MCF 10A (cell line): ENCODE measurements at places on chromosomes 13 and 19. TPM values are rescaled to one million over a fixed set of nuclear protein-coding genes. Genes with fewer than 3 reads are reported as not detected.

The TMEM59L gene
- 0.33 and 0.64 TPM in 2 replicates for total RNA-seq

GRCh38 chr13:112700291-112701060 lies 10.6 kb downstream of the ATP11A start:
- no peak for DNase-seq

- DNase-seq: no peak
Observed at GRCh38 chr19:2014731-2015607, 545 bp downstream of the BTBD2 start.

GRCh38 chr13:29108068-29108786 lies 288.1 kb downstream of the MTUS2 start:
- no peak for DNase-seq

DNA sequence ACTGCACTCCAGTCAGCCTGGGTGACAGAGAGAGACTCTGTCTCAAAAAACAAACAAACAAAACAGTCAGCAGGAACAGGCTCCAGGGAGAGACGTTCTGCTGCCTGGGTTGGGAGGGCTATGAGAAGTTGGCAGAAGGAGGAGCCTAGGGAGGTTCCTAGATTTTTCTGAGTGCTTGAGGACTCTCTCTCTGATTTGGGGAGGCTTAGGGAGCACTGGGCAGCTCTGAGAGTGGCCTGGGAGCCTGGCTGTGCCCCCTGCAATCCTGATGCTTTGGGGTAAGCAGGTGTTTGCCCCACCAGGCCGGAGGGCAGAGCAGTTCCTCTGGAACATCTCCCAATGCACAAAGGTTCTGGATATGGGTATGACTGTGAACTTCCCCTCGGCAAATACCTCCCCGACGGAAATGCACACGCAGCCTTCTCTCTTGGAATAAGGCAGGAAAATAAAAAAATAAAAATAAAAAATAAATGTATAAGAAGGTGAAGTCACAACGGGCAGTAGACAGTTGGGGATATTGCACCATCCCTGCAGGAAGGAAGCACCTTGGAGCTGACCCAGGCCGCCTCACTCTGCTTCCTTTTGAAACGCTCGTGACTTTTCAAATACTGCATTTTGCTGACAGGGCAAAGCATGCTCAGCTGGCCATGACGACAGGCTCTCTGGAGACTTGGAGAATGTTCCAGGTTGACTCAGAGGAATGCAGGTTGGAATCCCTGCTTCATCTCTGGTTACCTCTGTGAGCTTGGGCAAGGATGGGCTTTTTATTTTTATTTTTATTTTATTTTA lies 26.5 kb upstream of the HOMER3 start:
- DNase-seq: peak; percentile 91

DNA sequence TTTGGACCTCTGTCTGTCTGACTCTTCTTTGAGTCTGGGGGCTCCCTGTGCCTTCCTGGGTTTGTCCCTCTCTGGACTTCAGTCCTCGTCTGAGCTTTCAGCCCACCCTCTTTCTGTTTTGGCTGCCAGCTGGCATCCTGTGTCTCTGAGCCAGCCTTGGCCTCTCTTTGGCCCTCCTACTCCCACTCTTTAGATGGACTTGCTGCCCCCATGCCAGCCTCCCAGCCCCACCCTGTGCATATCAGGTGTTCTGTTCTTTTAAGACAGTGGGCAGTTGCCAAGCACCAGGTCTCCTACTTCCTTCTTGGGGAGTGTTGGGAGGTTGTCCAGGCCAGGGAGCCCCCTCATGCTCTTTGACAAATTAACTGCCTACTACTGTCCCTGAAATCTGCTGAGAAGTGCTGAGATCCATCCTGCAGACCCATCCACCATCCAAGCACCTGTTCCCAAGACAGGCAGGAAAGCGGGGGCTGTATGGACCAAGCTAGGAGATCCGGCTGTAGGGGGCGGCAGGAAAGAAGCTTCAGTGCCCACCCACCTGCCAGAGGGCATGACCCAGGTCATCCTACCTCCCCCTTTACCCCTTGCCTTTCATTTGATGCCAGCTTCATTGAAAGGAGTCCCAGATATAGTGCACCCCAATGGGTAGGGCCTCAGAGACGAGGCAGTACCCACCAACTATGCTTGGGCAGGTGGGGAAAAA lies 9.6 kb downstream of the CIC start:
- DNase-seq: no peak

The NR2C2AP gene
- 13.4 and 20.6 TPM in 2 replicates for total RNA-seq

GRCh38 chr19:23817519-23817918 lies 58.8 kb upstream of the ZNF681 start:
- DNase-seq: peak; percentile 23

GRCh38 chr13:26989261-26989956 lies 182.2 kb downstream of the USP12 start:
- DNase-seq: no peak

DNA sequence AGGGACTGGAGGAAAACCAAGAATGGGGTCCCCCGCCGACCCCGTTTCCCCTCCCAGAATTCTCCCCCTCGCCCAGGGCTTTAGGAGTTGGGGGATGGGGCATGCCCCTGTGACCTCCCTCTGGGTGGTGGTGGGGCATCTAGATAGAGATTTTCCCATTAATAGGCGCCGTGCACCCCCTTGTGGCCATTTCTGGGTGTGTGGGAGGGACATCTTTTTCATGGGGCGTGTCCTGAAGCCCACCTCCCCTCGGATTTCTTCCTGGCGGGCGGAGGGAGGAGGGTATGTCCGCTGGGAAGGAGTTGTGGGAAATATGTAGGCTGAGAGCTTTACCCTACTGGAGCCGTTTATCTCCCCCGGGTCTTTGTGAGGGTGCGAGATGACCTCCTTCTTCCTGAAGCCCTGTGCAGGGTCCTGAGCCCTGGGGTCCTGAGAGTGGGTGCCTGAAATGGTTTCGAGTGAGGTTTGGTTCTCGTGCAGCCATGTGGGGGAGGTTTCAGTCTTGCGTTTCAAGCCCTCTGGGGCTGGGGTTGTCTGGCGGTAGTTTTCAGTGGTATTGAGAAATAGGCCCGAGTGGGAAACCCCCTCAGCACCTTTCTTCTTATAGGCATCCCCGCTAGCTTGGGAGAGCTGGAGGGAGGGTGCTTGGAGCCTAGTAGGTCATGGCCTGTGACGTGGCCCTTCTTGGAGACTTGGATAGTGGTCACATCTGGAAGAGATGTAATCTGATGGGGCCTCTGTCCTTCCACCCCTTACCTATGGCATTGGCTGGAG lies 1.0 kb downstream of the PRMT1 start:
- peak; percentile 79 for DNase-seq

DNA sequence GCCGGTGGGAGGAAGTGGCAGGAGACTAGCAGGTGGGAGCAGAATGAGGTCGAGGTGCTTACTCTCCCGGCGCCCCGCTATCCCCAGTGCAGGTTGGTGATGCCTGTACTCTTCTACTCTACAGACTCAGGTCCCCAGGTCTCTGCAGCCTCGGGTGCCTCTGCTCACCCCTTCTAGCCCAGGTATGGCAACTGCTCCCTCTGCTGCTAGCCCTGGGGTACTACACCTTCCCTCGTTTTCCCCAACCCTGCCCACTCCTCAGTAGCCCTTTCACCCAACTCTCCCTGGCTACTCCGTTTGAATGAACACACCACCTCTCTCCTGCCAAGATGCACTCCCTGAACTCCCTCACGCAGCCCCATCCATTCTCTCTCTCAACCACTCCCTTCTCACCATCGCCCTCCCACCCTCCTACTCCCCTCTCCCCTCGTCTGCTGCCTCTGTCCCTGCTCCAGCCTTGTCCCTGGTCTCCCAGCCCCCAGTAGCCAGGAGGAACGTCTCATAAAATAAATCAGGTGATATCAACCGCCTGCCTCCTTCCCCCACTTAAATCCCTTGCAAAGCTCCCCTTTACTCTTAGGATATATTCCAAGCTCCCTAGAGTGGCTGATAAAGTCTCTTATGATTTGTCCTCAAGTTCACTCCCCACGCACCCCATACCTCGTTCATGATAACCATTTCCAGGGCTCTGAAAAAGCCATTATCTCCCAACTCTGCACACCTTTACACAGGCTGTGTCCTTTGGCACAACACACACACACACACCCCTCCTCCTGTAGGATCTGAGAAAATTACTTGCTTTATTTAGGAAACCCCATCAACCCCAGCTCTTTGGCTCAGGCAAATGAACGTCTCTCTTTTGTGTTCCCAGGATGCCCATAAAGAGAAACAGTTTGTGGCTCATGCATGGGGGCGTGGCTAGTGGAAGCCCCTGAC lies 8.2 kb upstream of the MEIS3 start:
- peak; percentile 74 for DNase-seq

The VWA8 gene
- 20.1 and 21.4 TPM in 2 replicates for total RNA-seq

- DNase-seq: no peak
Observed at GRCh38 chr19:52542984-52543664, 15.7 kb downstream of the ZNF808 start.

The ZNF763 gene
- total RNA-seq: 0.23 and 0.25 TPM in 2 replicates

The ADAMTSL5 gene
- 11.1 and 13.7 TPM in 2 replicates for total RNA-seq

DNA sequence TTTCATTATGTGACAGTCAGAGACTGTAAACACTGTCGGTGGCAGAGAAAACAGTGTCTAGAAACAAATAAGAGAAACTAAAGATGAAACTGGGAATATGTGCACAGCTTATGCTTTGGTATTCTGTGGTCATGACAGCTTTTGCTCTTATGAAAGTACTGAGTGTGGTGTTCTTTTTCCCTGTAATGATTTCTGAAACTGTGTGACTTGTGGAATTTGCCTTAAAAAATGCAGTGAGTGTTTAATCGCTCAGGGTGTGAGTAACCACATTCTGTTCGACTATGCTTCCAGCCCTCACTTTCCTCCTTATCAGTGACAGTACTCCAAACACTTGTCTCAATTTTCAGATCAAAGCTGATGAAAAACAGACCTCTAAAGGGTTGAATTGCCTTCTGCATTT lies 66.9 kb upstream of the DIAPH3 start:
- DNase-seq: no peak

GRCh38 chr13:80035096-80035495 lies 305.8 kb downstream of the SPRY2 start:
- DNase-seq: no peak

DNA sequence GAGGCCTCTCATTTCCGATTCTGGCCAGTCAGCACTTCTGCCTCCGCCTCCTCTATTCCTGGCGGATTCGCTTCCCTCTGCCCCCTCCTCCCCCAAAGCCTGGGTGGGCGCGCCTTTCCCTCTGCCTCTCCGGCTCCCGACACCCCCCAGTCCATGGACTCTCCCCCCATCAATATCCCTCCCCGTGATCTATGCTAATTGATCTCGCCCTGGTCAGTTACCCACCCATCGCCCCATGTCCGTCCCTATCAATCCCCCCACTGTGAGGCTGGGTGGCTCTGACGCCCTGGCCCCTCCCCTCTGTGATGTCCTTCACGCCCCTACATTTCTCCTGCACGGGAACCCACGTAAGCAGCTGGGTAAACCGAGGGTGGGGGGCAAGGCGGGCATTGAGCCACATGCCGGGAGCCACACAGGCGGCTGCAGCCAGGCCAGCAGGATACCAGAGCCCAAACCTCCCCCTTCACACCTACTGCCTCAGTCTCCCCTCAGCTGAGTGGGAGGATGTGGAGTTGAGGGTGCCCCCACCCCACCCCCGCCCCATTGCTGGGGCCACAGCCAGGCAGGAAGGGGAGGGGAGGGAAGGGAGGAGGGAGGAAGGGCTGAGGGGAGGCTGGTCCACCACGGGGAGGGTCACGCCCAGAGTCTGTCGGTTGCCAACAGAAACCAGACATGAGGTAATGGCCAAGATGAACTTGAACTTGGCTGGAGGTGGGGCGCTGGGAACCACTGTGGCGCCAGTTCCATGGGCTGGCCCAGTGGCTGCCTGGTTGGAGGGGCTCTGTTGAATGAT lies 21.0 kb downstream of the SMIM24 start:
- DNase-seq: peak; percentile 41

DNA sequence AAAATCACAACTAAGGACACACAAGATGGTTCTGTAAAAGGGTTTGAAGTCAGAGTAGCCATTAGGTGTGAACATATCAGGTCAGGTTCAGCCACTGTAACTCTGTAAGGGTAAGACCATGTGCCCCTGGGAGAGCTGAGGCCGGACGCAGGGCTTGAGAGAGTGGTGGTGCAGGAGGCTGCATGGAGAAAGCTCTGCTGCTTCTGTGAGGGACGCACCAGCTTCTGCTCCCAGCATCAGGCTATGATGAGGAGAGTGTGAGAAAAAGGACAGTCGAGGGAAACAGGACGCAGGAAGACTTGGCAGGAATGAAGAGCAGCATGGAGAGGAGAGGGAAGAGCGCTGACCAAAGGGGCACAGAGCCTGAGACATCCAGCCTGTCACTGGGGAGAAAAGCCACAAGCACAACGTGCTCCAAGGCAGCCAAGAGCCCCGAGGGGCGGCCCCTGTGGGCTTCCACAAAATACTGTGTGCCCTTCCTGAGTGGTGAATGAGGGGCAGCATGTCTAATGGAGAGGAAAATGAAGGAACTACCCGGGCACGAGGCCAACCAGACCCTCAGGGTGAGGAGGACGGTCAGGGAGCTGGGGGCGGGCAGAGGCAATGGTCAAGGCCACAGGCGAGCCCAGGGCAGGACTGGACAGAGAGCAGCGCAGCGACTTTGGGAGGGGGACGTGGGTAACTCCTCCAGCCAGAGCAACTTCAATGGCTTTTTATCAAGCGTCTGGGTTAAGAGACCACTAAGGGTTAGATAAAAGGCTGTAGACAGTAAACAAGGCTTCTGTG lies 107.7 kb downstream of the COL4A1 start:
- DNase-seq: no peak

DNA sequence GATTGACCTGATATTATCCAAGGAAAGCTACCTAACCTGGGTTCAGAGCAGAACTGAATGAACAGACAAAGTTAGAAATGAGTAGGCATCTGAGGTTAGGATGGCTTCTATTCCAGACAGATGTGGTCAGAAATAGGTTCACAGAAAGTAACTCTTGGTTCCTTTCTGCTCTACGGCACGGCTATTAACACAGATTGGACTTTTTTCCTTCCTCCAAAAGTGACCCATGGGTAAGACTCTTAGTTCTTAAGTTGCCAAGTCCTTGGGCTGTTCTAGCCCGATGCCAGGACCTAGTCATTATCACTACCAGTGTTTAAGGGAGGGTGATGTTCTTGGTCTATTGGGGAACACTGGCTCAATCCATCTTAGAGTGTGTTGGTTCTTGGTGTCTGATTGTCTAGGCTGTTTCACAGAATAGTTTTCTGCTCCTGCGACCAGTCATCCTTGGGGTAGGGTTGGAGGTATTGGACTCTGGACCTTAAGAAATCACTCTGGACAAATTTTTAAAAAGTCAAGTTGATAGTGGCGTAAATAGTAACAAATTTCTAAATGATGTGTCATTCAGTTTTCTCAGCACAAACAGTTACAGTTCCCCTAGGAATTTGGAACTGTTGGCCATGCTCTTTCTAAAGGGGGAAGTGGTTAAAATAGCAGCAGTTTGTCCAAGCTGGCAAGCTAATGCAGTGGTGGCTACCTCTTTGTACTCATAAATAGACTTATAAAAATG lies 60.1 kb upstream of the MYCBP2 start:
- DNase-seq: peak; percentile 57

DNA sequence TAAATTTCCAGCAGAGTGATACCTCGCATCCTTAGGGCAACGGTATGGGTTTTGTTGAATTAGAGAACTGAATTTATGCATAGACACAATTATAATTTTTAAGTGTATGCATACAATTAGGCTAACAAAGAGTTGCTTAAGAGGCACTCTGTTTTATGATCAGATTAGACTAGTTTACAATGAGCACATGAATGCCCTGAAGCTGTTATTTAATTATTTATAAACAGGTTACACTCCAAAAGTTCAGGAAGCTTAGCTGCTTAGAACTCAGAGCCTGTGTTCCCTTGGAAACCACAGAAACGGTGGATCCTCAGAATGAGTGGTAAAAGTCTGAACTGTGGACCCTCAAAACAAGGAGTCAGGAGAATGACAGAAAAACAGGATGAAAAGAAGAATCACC lies 72.5 kb upstream of the FBXL3 start:
- no peak for DNase-seq

- DNase-seq: no peak
Observed at GRCh38 chr13:98697791-98698190, 54.7 kb downstream of the SLC15A1 start.

GRCh38 chr19:12162882-12163806 lies at the start of gene ZNF136:
Gene ZNF136, plus strand, starts transcription at chr19:12163096. Its CDS starts 108 bp downstream, at chr19:12163204.
- peak; percentile 96 for DNase-seq
